ENCODE measurements at places on chromosomes 12 and 14.
A peak's percentile ranks its signal among the peaks of the same experiment; 100 is the strongest.

DNA sequence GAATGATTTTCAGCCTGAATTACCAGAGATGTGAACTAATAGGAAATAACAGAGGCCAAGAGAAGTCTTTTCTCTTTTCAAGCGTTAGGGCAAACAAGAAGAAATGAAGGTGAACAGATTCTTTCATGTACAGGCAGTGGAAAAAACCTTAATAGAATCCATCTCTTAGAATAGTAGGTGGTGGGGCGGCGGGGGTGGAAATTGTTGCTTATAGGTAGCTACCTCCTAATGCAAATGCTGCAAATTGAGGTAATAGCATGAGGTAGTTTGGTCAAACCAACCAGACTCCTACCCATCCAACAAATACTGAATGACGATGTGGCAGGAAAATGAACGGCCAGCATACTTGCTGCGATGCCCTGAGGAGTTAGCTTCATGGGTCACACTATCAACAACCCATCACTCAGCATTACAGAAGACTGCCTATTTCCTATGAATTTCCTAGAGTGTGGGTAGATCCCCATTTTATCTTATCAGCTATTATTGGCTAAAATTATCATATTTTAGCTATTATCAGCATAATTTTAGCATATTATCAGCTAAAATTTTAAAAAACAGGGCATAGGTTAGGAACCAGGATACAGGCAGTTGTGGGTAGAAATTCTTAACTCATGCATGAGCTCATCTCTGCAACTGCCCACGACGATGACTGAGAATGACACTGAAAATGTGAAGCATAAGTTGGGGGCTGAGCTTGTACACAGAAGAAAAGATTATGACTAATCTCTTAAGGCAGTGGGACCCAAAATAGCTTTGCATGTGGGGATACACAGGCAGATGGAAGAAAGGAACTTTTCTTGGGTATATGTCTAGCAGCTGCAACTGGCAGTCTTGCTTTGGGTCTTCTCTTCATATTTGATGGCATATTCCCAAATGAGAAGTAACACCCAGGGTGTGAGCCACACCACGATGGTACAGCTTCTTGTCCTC, 68.7 kb downstream of the NIN start:
- no peaks in the 10 kb centered on the region for H3K4me1 ChIP-seq
- no peak overlapping the region for H3K27ac ChIP-seq
- H3K4me3 ChIP-seq = no peak overlapping the region
- H3K27me3 ChIP-seq = no peaks in the 10 kb centered on the region
- H3K36me3 ChIP-seq = peaks cover 7% of the 10 kb centered on the region

- no peaks in the 10 kb centered on the region for H3K36me3 ChIP-seq
- no peaks in the 10 kb centered on the region for H3K4me1 ChIP-seq
- no peak for DNase-seq
- no peaks in the 10 kb centered on the region for H3K27me3 ChIP-seq
- H3K27ac ChIP-seq = no peak overlapping the region
- no peak overlapping the region for H3K4me3 ChIP-seq
These were observed 35.0 kb downstream of the ATP2B1 start for GRCh38 chr12:89673603-89674002.

- H3K27me3 ChIP-seq = no peaks in the 10 kb centered on the region
- no peak overlapping the region for H3K27ac ChIP-seq
- H3K4me1 ChIP-seq = no peaks in the 10 kb centered on the region
- DNase-seq = no peak
- no peaks in the 10 kb centered on the region for H3K36me3 ChIP-seq
These were observed 8.0 kb downstream of the OAS2 start for GRCh38 chr12:112986291-112986800.

- DNase-seq = no peak
- no peaks in the 10 kb centered on the region for H3K4me1 ChIP-seq
- H3K27ac ChIP-seq = no peak overlapping the region
- H3K36me3 ChIP-seq = no peaks in the 10 kb centered on the region
- H3K4me3 ChIP-seq = no peak overlapping the region
- no peaks in the 10 kb centered on the region for H3K27me3 ChIP-seq
These were observed 197.3 kb downstream of the TMTC3 start for GRCh38 chr12:88339254-88339949.

DNA sequence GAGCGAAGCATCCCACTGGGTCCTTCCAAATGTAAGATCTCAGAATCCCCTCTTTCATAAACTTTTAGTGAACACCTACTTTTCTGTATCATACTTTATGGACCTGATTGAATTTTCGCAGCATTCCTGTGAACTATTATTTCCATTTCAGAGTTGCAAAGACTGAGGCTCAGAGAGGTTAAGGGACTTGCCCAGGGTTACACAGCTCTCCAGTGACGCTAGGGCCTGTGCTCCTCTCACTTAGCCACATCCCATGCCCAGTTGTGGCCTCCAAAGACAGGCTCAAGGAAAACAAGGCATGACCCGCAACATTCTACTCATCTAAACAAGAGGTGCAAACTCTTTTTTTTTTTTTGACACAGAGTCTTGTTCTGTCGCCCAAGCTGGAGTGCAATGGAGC, 25.9 kb upstream of the SPPL3 start:
- no peaks in the 10 kb centered on the region for H3K36me3 ChIP-seq
- no peak for DNase-seq
- H3K4me3 ChIP-seq = no peak overlapping the region
- no peak overlapping the region for H3K27ac ChIP-seq
- no peaks in the 10 kb centered on the region for H3K27me3 ChIP-seq

DNA sequence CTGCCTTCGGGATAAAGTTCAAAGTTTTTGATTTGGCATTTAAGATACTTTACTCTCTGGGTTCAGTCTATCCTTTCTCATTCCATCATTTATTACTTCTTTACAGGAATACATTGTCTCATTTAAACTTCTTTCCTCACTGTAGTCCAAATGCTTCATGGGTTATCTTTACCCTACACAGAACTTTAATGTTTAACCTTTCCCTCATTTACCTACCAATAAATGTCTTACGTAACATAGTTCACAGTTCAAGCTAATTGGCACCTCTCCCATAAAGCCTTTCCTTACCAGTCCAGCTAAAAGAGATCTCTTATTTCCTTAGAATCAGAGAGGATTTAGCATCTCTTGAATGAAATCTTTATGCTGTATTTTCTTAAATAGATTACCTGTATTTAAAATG, 476.3 kb upstream of the SEL1L start:
- DNase-seq = no peak
- H3K4me1 ChIP-seq = no peaks in the 10 kb centered on the region
- H3K36me3 ChIP-seq = no peaks in the 10 kb centered on the region
- no peak overlapping the region for H3K4me3 ChIP-seq
- H3K27ac ChIP-seq = no peak overlapping the region
- H3K27me3 ChIP-seq = no peaks in the 10 kb centered on the region

GRCh38 chr12:27244689-27245488, 803 bp downstream of the STK38L start:
- DNase-seq = no peak
- peak overlapping the region; percentile 62 for H3K27ac ChIP-seq

- no peak overlapping the region for H3K4me3 ChIP-seq
- DNase-seq = no peak
- peaks cover 49% of the 10 kb centered on the region for H3K4me1 ChIP-seq
- H3K27me3 ChIP-seq = no peaks in the 10 kb centered on the region
- H3K27ac ChIP-seq = peak overlapping the region; percentile 24
- no peaks in the 10 kb centered on the region for H3K36me3 ChIP-seq
These were observed 92.1 kb downstream of the ESR2 start for GRCh38 chr14:64201921-64202545.

DNA sequence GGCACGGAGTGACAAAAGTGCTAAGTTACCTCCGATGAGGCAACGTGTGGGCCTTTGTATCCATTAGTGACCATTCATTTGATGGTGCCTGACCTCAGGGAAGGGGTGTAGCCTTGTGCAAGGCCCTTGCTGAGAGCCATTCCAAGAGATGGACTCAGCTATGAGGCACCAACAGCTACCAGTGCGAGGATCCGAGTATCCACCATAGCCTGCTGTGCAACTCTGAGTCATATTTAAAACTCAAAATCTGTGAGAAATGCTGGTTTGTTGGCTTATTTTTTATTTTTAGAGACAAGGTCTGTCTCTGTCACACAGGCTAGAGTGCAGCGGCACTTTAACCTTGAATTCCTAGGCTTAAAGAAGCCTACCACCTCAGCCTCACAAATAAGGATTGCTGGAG, 25.1 kb upstream of the WNK1 start:
- H3K4me1 ChIP-seq = no peaks in the 10 kb centered on the region
- no peak overlapping the region for H3K27ac ChIP-seq
- DNase-seq = no peak
- H3K4me3 ChIP-seq = no peak overlapping the region
- no peaks in the 10 kb centered on the region for H3K36me3 ChIP-seq

DNA sequence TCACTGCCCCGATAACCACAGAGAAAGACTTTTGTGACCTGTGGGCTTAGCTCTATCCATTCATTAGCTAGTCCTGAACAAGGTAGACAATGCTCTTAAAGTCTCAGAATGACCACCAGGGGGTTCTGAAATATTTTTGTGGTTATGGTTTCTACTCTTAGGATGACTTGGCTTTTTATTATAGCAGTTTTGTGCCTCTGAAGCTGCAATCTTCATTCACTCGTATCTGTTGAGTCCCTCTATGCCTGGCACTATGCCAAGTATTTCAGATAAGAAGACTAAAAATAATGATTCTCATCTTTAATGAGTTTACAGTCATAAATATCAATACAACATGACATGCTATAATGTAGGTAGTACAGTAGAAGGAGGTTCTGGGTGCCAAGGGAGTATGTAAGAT, 130.8 kb upstream of the TRHDE start:
- no peak overlapping the region for H3K4me3 ChIP-seq
- DNase-seq = no peak

GRCh38 chr12:38502415-38502814, 185.8 kb downstream of the ALG10B start:
- no peaks in the 10 kb centered on the region for H3K27me3 ChIP-seq
- peaks cover 7% of the 10 kb centered on the region for H3K4me1 ChIP-seq
- no peak overlapping the region for H3K27ac ChIP-seq
- no peak for DNase-seq
- no peaks in the 10 kb centered on the region for H3K36me3 ChIP-seq
- no peak overlapping the region for H3K4me3 ChIP-seq

DNA sequence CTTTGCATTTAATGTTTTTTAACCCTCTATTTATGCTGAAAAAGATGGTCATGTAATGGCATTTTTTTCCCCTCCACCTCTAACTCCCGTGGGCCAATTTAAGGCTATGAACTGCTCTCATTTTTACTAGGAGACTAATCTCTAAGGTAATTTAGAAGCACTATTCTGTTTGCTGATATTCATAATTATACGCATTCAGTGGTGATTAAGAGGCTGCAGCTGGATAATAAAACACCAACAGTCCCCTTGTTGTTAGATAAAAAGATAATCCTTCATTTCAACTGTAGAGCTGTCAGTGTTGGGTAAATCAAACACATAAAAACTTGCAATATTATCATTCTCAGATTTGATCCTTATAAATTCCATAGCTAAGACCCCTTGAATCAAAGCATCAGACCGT, 8.9 kb downstream of the MYO1H start:
- no peaks in the 10 kb centered on the region for H3K36me3 ChIP-seq
- no peak overlapping the region for H3K4me3 ChIP-seq
- no peaks in the 10 kb centered on the region for H3K27me3 ChIP-seq
- no peaks in the 10 kb centered on the region for H3K4me1 ChIP-seq

GRCh38 chr14:53858345-53858684, 98.3 kb downstream of the BMP4 start:
- no peaks in the 10 kb centered on the region for H3K27me3 ChIP-seq
- no peak for DNase-seq
- no peak overlapping the region for H3K4me3 ChIP-seq
- no peaks in the 10 kb centered on the region for H3K36me3 ChIP-seq
- no peak overlapping the region for H3K27ac ChIP-seq

DNA sequence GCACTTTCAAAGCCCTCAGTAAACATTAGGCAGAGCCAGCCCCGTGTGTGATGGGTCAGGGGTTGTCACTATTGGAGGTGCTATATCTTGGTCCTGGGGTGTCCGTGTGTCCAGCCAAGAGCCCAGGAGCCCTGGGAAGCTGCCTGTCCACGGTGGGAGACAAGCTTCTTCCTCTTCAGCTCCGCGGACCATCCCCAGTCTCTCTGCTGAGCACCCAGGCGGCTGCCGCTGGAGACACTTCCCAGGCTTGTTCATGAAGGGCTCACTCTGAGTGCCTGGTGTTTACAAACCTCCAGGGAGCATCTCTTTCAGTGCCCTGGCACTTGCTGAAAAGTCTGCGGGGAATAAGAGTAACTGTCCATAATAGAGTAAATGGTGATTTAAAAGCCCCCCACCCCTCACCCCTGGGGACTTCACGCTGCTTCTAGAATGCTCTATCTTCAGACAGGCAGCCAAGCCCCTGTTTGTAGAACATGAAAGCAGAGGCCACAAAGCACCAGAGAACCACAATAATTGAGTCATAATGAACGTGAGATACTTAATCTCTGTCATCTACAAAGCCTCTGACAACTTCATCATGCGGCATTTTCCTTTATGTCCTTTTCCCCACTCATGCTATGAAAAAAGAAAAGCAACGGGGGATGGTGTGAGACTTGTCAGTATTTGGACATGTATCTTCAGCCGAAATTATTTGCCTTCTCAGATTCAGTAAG, 178.6 kb downstream of the TMEM132C start:
- no peak overlapping the region for H3K4me3 ChIP-seq
- H3K27me3 ChIP-seq = no peaks in the 10 kb centered on the region
- no peaks in the 10 kb centered on the region for H3K36me3 ChIP-seq
- no peak for DNase-seq
- no peaks in the 10 kb centered on the region for H3K4me1 ChIP-seq

- no peak for DNase-seq
- no peak overlapping the region for H3K27ac ChIP-seq
- no peaks in the 10 kb centered on the region for H3K36me3 ChIP-seq
- no peak overlapping the region for H3K4me3 ChIP-seq
These were observed 311.4 kb upstream of the ATP2B1 start for GRCh38 chr12:90020014-90020413.

DNA sequence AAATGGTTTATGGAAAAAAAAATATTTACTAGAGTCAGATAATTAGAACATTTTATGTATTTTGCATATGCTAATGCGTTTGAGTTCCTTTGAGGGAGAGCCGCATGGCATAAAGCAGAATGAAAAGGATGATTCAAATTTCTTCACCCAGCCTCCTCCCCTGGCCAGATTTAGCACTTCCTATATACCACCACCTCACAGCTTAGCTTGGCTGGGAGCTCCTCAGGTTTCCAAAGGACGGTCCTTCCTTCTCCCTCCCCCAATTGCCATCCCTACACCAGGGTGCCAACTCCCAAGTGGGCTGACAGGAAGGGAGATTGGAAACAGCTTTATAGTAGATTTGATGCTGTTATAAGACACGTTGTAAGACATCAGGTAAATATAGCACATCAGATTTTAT, 157.4 kb downstream of the RGS6 start:
- no peaks in the 10 kb centered on the region for H3K4me1 ChIP-seq
- no peaks in the 10 kb centered on the region for H3K27me3 ChIP-seq
- no peak overlapping the region for H3K4me3 ChIP-seq
- no peaks in the 10 kb centered on the region for H3K36me3 ChIP-seq

GRCh38 chr12:45337835-45338234, 121.9 kb downstream of the ANO6 start:
- no peaks in the 10 kb centered on the region for H3K4me1 ChIP-seq
- no peak overlapping the region for H3K27ac ChIP-seq
- DNase-seq = no peak
- no peaks in the 10 kb centered on the region for H3K36me3 ChIP-seq
- no peaks in the 10 kb centered on the region for H3K27me3 ChIP-seq

GRCh38 chr12:11847539-11847938, 198.1 kb downstream of the ETV6 start:
- DNase-seq = no peak
- no peaks in the 10 kb centered on the region for H3K27me3 ChIP-seq
- H3K27ac ChIP-seq = no peak overlapping the region
- no peaks in the 10 kb centered on the region for H3K36me3 ChIP-seq
